AG09319 (cell line): ENCODE measurements at places on chromosomes 16 and 17.

DNA sequence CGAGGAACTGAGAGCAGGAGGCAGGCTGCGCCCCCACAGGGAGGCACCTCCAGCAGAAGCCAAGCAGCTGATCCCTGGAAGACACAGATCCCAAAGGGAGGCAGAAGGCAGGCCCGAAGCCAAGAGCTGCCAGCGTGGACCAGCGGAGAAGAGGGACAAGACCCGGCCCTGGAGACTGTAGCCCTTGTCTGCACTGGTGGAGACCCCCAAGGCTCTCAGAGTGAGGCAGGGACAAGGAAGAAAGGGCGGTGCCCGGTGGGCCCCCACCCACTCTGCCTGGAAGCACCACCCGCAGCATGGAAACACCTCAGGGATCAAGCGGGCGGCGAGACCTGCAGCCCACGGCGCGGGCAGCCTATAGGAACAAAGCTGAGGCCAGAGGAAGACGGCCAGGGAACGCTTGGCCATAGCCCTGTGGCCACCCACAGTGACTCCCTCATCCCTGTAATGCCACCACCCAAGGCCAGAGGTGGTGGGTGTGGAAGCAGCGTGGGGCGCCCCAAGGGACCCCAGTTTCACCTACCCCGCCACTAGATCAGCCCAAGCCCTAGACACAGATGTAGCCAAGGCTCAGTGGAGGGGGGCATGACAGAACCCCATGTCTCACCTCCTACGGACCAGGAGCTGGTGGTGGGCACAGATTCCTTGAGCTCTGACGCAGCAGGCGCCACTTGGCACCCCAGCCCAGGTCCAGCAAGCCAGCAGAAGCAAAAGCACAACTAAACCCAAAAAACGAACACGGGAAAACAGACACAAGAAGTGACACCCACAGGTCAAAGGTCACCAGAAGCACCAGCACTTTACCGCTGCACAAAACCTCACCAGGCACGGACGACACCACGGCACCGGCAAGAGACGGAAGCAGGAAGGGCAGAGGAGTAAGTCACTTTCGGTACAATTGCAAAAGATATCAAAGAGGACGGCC is 2.9 kb upstream of the SIRT7 start:
- DNase-seq = no peak

DNA sequence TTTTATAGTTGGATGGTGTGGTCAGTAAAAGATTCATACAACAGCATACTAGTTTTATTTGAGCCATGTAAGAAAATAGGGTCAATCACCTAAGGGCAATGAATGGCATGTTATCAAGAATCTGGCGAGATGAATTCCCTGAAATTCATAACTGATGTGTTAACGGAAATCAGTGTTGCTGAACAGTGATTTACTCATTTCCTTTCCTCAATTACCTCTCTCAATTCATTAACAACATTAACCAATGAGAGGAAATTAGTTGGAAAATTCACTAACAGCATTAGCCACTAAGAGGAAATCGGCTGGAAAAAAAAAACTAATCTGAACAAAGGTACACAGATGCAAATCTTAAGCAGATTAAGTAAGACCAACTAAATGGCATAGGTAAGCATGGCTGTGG is 6.3 kb downstream of the CMTR2 start:
- no peak for DNase-seq

- DNase-seq = no peak
Observed at GRCh38 chr16:5176505-5176904, 78.9 kb upstream of the EEF2KMT start.

- no peak for DNase-seq
Observed at GRCh38 chr16:11966173-11966572, 1.2 kb downstream of the TNFRSF17 start.

- DNase-seq = no peak
Observed at GRCh38 chr16:10269632-10270031, 87.4 kb upstream of the GRIN2A start.

- DNase-seq = no peak
Observed at GRCh38 chr17:72373910-72374741, 253.3 kb downstream of the SOX9 start.

DNA sequence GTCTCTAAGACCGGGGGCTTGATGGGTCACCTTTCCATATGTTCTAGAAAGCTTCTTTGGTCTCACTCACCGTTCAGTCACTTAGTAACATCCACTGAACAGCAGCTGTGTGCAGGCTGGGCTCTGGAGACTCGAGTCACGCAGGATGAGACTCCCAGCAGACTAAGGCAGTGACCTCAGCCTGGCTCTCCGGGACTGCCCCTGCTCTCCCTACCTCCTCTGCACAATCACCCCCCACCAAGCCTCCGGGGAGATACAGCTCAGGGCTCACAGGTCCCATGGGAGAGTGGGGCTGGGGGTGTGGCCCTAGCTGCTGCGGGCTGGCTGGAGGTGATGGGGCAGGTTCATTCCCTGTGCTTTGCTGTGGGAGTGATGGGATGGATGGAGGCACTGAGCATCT is 14.1 kb downstream of the FLYWCH2 start:
- no peak for DNase-seq

DNA sequence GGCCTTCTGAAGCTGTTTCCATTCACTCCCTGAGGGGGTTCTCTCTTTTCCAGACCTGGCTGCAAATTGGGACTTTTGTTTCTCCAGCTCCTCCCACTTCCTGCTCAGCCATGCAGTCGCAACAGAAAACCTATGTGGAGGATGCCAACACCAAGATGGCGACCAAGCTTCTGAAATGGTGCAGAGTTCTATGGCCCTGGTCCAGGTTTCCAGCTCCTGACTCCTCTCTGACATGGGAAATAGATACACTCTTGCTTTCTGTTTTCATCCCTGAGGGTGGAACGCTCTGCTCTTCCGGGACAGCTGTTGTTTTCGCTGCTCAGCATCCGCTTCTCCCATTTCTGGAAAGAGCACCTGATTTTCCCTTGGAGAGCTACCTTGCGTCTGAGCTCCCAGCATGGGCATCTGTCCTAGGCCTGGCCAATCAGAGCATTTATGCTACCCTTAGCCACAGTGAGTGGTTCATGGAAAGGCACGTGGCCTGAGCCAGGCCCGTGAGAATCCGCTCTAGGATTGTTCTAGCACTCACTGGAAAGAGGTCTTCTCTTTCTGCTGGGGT is 8.1 kb downstream of the GPRC5B start:
- DNase-seq = no peak

DNA sequence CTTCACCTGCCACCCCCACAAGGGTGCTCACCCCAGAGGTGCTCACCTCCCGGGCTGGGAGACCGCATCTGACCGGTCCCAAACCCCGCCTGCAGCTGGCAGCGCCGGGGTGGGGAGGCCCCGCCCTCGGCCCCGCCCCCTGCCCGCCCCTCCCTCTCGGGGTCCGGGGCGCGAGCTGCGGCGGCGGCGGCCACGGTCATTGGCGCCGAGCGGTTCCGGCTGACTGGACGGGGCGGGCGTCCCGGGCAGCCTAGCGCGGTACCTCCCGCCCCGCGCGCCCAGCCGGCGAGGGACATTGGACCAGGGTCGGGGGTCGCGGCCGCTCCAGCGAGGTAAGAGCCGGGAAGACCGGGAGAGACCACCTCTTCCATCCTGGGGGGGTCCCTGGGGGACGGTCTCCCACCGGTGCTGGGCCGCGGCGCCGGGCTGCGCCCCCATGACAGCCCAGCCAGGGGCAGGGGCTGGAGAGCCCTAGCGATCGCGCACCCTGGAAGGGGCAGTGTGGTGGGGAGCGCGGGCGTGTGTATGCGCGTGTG is at the start of gene CACNG5:
Gene CACNG5 (plus strand): TSS at position 199 of the 536 bp plus-strand sequence. CDS start 42,216 bp downstream, outside the sequence.
- no peak for DNase-seq

- no peak for DNase-seq
Observed at GRCh38 chr16:70795296-70795912, 5.6 kb downstream of the VAC14 start.

DNA sequence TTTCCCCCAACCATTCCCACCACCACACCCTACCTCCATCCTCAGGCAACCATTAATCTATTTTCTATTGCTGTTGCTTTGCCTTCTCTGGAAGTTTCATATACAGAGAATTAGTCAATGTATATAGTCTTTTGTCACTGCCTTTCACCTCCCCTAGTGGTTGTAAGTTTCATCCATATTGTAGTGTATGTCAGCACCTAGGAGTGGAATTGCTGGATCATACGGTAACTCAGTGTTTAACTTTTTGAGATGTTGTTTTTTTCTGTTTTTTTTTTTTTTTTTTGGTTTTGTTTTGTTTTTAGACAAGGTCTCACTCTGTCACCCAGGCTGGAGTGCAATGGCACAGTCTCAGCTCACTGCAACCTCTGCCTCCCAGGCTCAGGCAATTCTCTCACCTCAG is 16.9 kb downstream of the EEF2K start:
- no peak for DNase-seq

DNA sequence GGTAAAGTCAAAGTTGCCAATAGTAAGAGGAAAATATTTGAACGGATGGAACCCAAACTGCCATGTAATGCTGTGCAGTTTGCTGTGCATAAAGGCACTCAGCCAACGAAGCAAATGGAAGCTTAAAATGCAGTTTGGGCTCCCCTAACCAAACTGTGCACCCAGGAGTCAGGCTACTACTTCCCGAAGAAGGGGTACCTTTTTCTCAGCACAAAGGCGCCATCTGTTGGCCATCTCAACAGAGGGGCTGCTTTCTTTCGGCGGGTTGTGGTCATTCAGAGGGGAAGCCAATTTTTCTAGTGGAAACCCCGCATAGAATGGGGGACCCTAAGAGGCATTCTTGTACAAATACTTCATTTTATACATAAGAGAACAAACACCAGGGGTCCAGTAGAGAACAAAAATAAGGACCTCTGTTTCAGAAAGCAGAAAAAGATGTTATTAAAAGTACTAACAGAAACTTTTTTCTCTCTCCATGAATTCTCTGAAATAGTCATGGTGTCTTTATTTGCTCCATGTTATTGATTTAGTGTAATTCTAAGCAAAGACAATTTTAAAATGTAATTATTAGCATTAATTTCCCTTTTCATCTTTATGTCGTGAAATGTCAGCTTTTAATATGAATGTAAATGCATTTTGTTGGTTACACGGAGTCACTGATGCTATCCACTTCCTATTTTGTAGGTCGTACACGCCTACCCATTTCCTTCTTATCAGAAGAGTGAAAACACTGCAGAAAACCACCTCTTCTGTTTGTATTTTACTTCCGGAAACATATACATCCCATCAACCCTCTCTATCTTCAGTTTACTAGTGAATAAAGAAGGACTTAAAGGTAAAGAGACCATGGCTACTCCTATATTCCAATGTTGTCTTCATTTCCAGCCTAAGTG is 453.3 kb downstream of the KCNJ2 start:
- no peak for DNase-seq

DNA sequence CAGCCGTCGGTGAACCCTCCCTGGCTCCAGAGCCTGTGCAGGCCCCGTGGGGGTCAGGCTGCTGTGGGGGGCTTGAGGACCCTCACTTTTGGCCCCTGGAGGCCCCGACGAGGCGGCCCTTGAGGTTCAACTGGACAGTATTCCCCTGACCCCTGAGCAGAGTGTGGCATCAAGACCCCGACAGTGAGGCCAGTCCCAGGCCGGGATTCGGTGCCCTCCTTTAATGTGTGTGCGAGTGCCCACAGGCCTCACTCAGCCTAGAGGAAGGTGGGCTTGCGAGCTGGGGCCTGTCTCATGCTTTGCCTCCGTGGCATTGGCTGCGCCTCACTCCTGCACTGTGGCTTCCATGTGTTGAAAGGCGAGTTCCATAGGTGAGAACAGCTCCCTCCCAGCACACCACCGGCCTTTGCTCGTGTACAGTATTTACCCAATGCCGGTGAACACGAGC is 94.5 kb downstream of the METRNL start:
- no peak for DNase-seq

- no peak for DNase-seq
Observed at GRCh38 chr16:53053967-53054669, 673 bp upstream of the CHD9 start.

- DNase-seq = no peak
Observed at GRCh38 chr16:54974367-54974766, 43.7 kb downstream of the IRX5 start.

DNA sequence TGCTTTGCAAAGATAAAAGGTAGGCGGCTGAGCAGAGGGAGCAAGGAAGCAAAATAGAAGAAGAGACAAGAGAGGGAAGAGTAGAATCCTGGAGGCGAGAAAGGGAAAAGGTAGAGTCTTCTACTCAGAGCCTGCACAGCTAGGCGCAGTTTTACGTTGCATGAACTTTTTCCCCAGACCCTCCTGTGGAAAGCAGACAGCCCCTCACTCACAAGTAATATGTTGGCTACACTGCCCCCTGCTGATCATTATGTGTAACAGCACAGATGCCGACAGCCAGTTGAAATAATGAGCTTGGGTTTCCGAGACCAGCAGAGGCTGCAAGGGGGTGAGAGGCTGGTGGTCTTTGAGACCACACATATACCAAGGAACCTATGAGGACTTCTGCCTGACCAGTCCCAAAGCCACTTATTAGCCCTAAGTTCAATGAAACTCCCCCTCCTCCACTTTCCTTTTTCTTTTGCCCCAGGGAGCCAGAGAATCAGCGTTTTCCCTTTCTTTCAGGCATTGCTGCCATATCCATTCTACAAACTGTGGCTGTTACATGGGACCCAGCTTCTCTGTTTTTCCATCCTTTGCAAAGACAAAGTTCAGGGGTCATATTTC is 22.5 kb upstream of the CMTR2 start:
- no peak for DNase-seq

- no peak for DNase-seq
Observed at GRCh38 chr16:12775656-12776236, 27.9 kb downstream of the CPPED1 start.

GRCh38 chr16:29925105-29925756 is 795 bp downstream of the KCTD13 start:
- DNase-seq = no peak

DNA sequence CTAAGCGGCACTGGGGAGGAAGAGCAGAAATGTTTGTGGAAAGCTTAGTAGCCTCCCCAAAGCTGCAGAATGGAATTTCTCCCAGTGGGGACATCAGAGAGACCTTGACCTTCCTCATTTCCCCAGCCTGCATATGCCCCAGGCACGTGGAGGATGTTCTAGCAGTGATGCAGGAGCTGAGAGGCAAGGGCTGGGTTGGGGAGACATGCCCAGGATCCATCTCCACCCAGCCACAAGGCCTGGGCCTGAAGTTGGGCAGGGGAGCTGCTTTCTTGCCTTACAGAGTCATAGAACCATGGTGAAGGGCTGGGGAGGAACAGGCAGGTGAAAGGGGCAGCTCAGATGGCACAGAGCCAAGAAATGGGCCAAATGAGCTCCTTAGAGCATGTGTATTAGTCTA is 104.0 kb downstream of the TMEM132E start:
- DNase-seq = no peak

DNA sequence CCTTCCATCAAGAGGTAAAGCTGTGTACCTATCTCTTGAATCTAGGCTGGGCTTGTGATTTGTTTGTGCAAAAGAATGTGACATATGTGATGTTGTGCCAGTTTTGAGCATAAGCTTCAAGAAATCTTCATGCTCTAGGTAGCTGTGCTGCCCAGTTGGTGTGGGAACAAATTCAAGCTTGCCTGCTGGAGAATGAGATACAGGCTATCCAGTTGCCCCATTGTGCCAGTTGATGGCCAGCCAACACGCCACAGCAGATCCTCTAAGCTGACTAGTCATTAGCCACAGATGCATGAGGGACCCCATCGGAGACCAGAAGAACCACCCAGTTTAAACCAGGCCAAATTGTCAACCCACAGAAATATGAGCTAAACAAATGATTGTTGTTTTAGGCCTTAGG is 180.5 kb upstream of the MPHOSPH6 start:
- no peak for DNase-seq
